ENCODE measurements at places on chromosomes 5 and 9.

- peak; percentile 60 for DNase-seq
Measured at GRCh38 chr9:121447321-121447834, 52.3 kb downstream of the GGTA1 start.

DNA sequence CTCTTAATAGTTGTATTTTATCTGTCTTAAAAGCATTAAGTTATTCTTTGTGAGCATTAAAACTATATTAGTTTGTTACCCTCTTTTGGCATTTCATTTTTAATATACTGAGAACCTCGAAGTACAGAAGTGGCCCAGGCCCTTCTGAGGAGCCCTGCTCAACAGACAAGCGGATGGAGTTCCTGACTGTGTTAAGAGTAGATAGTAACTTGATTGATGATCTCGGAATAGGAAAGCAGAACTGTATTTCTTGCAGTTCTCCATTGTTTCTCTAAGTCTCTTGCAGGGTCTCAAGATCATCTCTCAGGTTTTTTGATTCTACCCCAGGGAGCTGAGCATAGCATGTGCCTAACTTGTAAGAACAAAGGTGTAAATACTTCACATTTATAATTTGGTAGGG, 139.6 kb downstream of the SMARCA2 start:
- no peak for DNase-seq

DNA sequence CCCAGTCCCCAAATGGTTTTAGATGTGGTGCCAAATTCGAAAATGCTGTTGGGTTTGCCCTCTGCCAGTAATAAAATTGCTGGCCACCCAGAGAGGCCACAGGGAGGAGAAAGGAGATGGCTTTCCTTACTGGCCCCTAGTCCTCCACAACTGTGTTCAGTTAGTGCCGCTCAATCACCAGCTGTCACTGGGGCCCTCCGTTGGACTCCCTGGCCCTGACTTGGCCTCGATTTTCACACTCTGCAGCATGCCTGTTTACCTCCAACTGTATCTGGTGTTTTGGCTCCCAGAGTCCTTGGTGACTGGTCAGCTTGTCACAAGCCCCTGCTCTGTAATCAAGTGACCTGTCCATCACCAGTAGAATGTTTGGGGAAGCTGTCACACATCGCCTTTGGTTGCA, 97.8 kb downstream of the PAPPA start:
- no peak for DNase-seq

GRCh38 chr5:14306329-14306815, 163.2 kb downstream of the TRIO start:
- DNase-seq = no peak

DNA sequence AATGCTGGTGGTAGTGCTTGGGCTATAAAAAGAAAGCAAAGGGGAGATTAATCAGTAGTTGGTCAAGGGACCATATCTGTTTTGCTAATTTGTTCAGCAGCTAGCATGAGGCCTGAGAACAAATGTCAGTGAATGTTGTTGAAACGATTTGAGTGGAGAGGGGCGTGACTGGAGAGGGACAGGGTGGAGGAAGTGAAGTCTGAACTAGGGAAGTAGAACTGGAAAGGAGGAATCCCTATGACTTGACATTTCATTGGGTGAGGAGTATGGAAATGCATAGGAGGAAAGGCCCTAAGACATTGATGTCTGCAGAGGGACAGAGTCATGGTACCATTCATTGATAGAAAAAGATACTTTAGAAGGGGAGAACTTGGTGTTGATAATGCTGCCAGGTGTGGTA, 19.7 kb downstream of the TLE4 start:
- DNase-seq = no peak

DNA sequence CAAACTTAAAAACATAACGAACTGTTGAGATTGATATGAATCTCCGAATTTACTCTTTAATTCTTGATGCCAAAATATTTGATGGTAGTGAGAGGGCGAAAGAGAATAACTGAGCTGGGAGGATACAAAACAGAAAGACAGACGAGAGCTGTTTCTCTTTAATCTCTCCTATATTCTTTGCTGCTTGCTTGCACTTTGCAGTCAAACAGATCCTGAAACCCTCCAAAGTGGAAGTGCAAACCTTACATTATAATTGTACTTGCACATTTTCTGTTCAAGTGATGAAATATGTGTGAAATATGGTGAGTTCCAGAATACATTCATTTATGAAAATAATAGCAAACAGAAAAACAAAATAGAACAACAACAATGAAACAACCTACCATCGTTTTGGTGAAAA, 63.8 kb downstream of the PAM start:
- DNase-seq = no peak

DNA sequence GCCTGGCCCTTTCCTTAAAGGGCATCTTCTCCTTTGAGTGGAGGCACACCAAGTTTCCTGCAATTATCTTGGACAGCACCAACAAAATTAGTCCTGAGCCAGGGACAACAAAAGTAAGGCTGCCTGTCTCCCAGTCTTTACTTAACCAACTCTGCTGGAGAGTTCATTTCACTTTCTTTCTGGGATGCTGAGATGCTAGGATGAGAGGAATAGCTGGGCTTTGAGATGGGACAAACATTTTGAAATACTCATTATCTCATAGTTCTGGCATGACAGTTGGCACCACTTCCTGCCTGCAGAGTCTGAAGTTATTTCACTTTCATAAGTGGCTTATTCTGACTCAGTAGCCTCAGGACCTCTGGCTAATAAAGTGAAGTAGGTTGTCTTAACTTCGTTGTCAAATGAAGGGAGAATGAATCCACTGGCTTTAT, 157.0 kb downstream of the C9orf152 start:
- DNase-seq = peak; percentile 77

DNA sequence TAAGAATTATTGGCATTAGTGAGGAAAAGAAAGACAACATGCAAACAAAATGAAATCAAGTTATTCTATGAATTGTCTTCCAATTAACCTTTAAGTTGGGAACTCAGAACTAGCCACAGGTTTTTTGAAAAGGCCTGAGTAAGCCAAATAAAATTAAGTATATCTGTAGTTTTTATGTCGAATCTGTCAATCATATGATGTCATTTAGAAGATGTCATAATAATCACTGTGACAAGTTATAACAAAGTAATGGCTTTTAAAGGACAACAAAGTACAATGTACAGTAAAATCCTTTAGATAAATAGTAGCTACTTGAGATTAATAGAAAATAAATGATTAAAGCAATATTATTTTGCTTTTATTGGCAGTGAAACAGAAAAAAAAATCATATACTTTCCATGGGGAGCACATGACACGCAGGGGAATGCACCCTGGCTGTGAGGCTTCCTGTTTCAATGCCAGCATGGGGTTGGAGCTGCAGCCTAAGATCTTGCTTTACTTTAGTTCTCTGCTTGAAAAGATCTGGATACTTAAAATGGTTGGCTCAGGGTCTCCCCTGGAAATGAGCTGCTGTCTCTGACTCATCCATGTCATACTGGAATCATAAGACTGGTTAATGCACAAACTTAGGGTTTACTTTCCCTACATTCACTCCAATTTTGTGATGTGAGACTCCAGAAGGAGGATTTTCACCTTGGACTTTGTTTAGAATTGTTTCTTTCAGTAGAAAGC, 284.3 kb downstream of the TAF11L14 start:
- no peak for DNase-seq

DNA sequence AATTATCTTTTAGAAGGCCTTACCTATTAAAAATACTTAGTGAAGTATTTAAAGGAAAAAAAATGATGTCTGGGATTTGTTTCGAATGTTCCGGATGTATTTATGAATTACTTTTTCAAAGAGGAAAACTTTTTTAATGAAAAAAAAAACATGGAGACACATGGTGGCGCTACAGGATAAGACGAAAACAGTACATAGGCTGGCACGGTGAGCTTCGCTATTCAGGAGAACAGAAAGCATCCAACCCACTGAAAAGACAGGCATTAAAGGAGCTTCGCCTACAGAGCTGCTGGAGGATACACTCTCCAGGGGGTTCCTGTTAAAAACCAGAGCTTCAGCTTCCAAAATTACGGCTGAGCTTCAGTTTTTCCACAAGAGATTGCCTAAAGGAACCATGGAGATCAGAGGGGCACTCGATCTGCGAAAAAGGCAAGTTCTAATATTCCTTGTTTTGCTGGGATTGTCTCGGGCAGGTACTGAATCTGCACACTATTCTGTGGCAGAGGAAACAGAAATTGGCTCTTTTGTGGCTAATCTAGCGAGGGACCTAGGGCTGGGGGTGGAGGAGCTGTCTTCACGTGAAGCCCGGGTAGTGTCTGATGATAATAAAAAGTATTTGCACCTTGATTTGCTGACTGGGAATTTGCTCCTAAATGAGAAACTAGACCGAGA, at the start of gene PCDHB14:
PCDHB14 (plus strand) TSS at position 232 of the 672 bp plus-strand sequence; CDS start at position 395, 163 bp downstream.
- DNase-seq = peak; percentile 49

DNA sequence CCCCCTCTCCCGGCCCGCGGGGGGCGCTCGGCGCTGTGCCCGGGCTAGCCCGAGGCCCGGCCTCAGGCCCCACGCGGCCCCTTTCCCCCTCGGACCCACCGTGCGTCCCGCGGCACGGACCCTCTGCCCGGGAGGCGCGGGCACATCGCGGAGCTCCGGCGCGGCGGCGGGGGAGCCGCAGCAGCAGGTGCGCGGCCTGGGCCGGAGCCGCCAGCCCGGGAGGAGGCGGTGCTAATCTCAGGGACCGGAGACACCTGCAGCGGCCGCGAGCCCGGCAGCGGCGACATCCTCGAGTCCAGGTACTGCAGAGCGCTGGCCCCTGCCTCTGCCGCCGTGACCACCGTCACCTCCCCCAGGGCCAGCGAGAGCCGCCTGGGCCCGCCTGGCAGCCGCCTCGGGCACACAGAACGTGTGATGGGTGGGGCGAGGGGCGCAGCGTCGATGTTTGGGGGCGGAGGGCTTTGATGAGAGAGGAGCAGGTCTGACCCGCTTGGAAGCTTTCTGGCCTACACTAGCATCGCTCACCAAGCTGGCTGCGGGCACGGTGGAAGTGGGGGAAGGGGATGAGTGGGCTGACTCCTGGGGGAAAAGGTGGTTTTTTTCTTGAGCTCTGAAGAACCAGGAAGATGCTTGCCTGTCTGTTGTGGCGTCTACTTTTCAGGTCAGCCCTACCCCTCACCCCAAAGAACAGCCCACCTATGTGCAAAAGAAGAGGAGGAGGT, 524 bp downstream of the CYFIP2 start:
- DNase-seq = peak; percentile 34

DNA sequence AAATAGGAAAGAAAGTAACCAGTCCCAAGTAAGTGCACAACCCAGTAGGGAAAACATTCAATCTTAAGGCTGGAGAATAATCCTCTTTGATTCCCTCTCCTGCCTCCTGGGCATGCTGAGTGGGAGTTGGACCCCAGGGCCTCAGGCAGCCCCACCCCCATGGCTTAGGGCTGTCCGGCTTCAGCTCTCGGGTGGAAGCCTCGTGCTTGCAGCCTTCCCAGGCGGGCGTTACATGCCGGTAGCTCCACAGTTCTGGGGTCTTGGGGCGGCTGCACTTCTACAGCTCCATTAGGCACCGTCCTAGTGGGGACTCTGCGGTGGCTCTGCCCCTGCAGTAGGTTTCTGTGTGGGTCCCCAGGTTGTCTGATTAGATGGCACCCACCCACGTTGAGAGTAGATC, 10.1 kb downstream of the GLIPR2 start:
- DNase-seq = no peak
